ENCODE measurements at places on chromosomes 16 and 17.
A peak's percentile ranks its signal among the peaks of the same experiment; 100 is the strongest.

DNA sequence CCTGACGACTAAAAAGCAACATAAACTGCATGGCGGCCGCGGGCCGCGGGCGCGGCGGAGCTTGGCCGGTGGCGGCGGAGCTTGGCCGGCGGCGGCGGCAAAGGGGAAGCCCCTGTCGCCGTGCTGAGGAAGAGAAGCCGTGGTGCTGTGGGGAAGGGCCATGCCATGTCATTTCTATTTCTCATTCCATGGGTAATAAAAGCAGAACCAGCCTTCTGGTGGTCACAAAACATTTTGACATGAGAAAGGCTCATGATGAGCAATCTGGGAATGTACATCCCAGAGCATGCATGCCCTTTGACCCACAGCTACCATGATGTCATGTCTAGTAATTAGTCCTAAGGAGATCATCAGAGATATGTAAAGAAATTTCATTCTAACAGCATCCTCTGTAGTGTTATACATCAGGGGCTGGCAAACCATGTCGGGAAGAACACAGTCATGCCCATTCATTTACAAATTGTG lies 23.9 kb upstream of the HEATR6 start:
- DNase-seq, result no peak

GRCh38 chr16:24854607-24855171 lies 8.9 kb downstream of the SLC5A11 start:
- DNase-seq, result no peak

- no peak for DNase-seq
Observed at GRCh38 chr16:1975432-1976215, 3.8 kb downstream of the TBL3 start.

- DNase-seq, result no peak
Observed at GRCh38 chr16:74020095-74020670, 276.4 kb upstream of the PSMD7 start.

GRCh38 chr17:40219594-40220338 lies 662 bp downstream of the WIPF2 start:
- no peak for DNase-seq

DNA sequence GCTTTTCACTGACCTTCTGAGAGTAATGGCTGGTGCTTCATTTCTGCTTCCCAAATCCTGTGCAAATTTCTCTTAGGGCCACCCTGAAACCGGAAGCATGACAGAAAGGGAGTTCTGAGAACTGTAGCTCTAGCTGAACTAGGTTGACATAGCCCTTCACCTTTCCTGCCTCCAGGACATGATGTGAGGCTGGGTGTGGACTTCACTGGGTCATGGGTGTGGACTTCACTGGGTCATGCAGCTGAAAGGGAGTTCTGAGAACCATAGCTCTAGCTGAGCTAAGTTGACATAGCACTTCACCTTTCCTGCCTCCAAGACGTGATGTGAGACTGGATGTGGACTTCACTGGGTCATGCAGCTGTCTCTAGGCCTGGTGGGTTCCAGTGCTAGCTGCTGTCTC lies 54.3 kb upstream of the NLRP1 start:
- DNase-seq, result no peak

GRCh38 chr17:2194889-2195335 lies 108.7 kb downstream of the SMG6 start:
- DNase-seq, result no peak

- DNase-seq, result no peak
Observed at GRCh38 chr17:73227379-73227778, 34.3 kb downstream of the CPSF4L start.

GRCh38 chr17:14061666-14062560 lies 7.4 kb upstream of the COX10 start:
- no peak for DNase-seq

- no peak for DNase-seq
Observed at GRCh38 chr17:7020894-7021664, 1.8 kb upstream of the BCL6B start.

GRCh38 chr17:68812876-68813584 lies 142.2 kb downstream of the ABCA8 start:
- DNase-seq, result no peak

DNA sequence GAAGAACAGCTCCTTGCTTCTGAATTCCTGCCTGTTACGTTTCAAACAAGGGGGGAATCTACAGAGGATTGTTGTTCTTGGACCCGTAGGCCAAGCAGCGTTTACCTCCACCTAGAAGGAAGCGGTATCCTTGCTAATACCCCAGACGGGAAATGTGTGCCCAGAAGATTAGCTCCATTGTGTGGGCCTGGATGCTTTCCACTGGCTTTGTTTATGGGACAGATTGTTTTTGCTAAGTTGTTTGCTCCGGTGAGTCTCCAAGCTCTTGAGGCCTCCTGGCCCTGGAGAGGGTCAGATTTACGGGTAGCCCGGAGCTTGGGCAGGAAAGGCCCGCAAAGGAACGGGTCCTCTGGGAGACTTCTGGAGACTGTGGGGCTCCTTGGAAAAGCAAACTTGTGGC lies 28.4 kb upstream of the MRTFB start:
- DNase-seq, result no peak

- no peak for DNase-seq
Observed at GRCh38 chr17:64698725-64699124, 36.6 kb upstream of the SMURF2 start.

GRCh38 chr16:48381201-48381600 lies 4.0 kb downstream of the SIAH1 start:
- no peak for DNase-seq

DNA sequence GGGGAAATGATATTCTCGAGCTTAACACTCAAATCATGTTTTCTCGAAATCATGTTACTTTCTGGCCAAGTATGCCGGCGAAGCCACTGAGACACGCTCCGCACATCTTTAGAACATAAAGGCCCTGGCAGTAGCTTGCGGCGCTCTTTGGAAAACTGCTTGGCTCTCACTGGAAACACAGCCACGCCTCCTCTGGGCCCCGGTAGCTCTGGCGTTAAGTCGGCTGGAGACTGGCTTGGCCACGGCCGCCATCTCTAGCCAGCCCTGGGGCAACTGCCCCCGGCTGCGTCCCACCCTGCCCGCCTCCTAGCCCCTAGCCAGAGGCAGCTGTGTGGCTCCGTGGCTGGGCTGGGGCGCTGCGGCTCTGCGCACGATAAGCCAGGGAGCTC lies 9.2 kb upstream of the BAIAP2 start:
- DNase-seq, result no peak

- peak; percentile 70 for DNase-seq
Observed at GRCh38 chr16:85253084-85253941, 141.0 kb upstream of the CIBAR2 start.

GRCh38 chr17:16037636-16038035 lies 38.0 kb downstream of the TTC19 start:
- no peak for DNase-seq

- no peak for DNase-seq
Observed at GRCh38 chr17:29138971-29139691, 41.1 kb downstream of the MYO18A start.

- DNase-seq, result peak; percentile 65
Observed at GRCh38 chr17:76710863-76711611, at the start of gene MXRA7. Gene MXRA7 (minus strand): TSS chr17:76710965. CDS start chr17:76710946, 19 bp downstream.

GRCh38 chr17:2883544-2884213 lies 87.4 kb downstream of the RAP1GAP2 start:
- no peak for DNase-seq

GRCh38 chr16:57687363-57687929 lies 7.2 kb upstream of the DRC7 start:
- no peak for DNase-seq

DNA sequence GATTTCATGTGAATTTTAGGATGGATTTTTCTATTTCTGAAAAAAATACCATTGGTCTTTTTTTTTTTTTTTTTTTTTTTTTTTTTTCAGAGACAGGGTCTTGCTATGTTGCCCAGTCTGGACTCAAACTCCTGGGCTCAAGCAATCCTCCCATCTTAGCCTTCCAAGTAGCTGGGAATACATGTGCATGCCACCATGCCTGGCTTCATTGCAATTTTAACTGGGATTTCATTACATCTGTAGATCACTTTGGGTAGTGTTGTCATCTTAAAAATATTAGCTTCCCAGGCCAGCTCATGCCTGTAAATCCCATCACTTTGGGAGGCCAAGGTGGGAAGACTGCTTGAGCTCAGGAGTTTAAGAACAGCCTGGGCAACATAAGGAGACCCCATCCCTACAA lies 54.8 kb downstream of the TOM1L2 start:
- no peak for DNase-seq

GRCh38 chr17:81536299-81537290 lies 8.4 kb downstream of the FSCN2 start:
- no peak for DNase-seq

DNA sequence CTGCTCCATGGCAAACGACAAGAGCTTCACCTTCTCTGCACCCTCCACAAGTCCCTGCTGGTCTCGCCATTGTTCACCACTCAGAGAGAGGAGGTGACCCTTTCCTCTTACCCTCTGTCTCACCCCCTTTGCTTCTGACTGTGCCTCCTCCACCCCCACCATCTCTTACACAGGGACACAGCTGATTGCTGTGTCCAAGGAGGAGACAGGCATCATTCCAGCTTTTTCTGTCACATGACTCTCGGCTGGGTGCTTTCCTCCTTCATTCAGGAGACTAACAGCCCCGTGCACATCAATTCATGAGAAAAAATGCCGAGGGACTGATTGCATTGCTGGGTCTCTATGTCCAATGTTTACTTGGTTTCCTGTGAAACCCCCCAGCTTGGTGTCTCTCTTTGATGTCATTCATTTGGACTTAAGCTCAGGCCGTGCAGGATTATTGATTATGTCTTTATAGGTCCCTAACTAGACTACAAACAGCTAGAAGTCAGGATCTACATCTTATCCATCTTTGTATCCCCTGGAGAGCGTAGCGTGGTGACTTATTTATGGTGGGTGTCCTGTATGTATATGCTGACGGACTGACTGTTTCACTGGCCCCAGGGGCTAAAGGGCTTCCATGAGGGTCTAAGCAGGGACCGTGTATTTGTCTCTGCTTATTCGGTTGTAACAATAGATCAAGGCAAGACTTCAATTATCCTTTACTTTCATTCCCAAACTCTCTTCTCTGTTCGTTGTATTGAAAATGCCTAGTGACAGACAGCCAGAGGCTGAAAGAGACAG lies 82.2 kb upstream of the CDH13 start:
- no peak for DNase-seq

DNA sequence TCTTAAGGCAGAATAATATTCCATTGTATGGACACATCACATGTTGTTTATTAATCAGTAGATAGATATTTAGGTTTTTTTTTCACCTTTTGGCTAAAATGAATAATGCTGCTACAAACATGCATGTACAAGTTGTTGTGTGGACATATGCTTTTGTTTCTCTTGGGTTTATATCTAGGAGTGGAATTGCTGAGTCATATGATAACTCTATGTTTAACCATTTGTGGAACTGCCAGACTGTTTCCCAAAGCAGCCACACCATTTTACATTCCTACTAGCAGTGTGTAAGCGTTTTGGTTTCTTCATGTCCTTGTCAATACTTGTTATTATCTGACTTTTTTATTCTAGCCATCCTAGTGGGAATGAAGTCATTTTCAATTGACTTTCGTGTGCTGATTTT lies 21.3 kb downstream of the CYLD start:
- DNase-seq, result no peak

GRCh38 chr16:84739349-84740124 lies 39.7 kb downstream of the USP10 start:
- no peak for DNase-seq

- no peak for DNase-seq
Observed at GRCh38 chr17:9389111-9389527, 186.5 kb downstream of the STX8 start.

GRCh38 chr17:45394913-45395568 lies 37.6 kb downstream of the ARHGAP27 start:
- DNase-seq, result peak; percentile 39

DNA sequence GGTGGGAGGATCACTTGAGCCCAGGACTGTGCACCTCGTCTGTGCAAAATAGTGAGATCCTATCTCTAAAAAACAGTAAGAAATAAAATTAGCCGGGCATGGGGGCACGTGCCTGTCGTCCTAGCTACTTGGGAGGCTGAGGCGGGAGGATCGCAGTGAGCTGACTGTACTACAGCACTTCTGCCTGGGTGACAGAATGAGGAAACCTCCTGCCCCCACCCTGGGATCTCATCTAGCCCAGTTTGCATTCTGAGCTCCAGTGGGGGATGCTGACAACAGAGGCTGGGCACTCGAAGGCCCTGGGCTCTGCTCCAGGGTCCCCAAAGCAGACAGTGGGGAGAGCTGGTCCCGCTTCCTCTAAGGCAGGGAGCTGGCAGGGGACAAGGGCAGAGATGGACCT lies 7.1 kb downstream of the NAGPA start:
- no peak for DNase-seq

DNA sequence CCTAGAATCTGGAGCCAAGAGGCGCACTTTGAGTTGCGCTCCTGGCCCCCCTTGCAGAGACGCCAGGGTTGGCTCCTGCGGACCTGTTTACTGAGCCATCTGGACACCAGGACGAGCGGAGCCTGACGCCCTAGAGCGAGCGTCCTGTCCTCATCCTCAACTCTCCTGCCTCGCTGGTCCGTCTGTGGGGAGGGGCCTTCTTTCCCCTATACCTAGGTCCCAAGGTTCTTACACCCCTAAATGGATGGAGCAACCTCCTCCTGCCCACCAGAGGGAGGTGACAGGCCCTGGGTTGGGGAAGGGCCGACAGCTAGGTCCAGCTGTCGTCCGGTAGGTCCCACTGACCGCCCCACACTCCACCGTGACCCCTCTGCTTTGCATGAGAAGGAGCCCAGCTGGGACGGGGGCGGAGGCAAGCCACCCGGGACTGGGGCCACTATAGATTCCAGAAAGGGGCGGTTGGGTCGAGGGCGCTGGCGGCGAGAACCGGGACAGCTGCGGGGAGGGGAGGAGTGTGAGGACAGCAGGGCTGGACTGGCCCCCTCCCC lies 3.1 kb upstream of the LHX1 start:
- no peak for DNase-seq

DNA sequence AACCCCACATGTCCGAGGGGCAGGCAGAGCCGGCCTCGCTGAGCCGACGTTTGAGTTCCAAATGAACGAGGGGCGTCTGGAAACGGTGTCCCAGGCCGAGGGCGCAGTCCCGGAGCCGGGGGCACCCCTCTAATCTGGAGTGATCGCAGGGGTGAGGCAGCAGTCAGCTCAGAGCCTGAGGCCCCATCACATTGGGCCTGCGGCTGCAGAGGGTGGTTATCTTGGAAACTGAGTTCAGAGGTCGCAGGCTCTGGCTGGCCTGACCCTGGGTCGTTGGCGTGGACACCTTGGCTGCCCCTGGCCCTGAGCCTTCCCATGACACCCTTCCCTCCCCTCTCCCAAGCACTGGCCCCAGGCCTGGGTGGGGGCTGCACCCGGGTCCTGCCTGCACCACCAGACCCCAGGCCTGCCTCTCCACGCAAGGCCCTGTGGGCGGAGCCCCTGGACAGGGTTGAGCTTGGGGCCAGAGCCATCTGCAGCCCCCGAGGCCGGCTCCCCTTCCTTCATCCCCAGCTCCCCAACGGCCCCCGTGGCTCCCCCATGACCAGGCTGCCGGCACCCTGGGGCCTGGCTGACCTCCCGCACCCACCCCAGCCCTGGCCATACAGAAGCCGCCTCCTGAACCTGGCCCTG lies 45.6 kb downstream of the ZFPM1 start:
- DNase-seq, result no peak

DNA sequence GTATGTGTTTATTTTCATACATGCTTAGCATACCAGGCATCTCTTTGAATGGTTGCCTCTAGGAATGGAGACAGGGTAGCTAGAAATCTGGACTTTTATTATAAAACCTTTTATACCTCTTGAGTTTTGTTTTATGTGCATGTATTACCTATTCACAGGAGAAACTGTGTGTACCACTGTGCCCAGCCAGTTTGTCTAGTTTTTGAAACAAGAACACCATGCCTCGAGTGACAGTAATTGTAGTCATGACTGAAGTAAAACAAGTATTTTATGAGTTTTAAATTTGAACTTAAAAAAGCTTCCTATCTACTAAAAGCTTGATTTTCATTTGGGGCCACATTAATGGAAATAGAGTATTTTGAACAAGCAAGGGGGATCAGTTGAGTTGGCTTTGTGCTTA lies 57.4 kb downstream of the SNTB2 start:
- DNase-seq, result no peak
